ENCODE measurements at places on chromosomes 11 and 22.

GRCh38 chr11:36039471-36039870 lies 95.6 kb downstream of the LDLRAD3 start:
- no peak for DNase-seq

GRCh38 chr22:22709719-22710445 lies 65.5 kb downstream of the GGTLC2 start:
- DNase-seq: no peak

- peak; percentile 10 for DNase-seq
These were observed 1.4 kb downstream of the CCDC73 start for GRCh38 chr11:32792948-32793475.

DNA sequence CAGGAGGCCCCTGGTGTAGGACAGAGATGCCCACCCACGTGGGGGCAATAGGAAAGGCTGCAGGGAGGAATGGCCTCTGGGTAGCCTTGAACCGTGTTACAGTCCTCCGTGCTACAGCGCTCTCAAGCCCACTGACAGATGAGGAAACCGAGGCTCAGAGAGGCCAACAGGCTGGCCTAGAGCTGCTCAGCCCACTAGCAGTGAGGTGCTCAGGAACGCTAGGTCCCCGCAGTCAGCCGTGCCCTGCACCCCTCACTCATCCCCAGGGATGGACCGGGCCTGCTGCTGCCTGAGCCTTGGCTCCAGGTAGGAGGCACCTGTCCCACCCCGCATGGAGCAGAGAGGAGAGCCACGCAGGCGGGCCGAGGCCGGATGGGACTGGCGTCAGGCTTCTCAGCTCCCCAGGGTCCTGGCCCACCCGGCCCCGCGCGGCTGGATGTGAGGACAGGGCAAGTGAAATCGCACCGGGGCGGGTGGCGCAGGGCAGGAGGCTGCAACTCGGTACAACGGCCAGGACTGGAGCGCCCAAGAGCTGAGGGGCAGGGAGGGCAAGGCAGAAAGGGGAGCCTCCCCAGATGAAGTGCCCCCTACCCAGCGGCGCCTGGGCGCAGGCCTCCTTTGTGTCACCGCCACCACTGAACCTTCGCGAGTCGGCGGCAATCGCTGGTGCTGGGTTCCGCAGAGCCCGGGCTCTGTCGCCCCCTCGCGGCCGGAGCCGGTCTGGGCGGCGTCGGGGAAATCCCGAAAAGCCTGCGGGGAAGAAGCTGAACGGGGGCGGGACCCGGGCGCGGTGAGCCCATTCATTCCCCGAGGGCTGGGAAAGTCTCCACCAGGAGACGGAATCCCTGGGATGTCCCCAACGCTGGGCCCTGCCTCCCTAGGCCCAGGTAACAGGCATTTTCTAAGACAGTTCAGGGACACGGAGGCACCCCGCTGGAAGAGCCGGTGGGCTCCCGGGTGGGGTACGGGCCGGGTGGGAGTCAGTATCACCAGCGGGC lies 8.4 kb upstream of the SLC2A11 start:
- peak; percentile 69 for DNase-seq

GRCh38 chr22:29907753-29908515 lies 25.0 kb downstream of the MTMR3 start:
- DNase-seq: no peak
